ENCODE measurements at places on chromosomes 1 and 21.
A peak's percentile ranks its signal among the peaks of the same experiment; 100 is the strongest.

GRCh38 chr1:205286335-205286950 is 35.1 kb downstream of the NUAK2 start:
- DNase-seq = no peak

DNA sequence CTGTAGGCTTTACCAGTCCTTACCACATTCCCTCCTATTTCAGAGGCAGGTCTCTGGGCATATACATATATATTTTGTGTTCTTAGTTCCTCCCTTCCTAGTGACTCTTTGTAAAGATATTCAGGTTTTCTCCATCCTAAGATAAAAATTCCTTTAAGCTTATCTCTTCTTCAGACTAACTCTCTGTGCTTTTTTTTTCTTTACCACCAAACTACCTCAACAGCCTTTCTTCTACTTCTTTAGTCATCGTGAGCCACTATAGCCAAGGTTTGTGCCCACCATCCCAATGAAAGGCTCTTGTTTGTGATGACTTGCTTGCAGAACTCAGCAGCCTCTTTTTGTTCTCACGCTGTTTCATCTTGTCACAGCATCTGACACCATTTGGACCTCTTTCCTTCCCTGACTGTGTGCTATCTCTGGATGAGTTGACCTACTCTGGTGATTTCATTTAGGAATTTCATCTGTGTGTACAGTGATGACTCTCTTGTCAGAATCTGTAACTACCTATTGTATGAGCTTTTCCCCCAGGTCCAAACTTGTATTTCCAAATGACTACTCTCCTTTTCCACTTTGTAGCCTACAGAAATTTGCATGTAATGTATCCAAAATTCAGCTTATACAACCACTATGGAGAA is 59.0 kb upstream of the MACF1 start:
- DNase-seq = no peak

DNA sequence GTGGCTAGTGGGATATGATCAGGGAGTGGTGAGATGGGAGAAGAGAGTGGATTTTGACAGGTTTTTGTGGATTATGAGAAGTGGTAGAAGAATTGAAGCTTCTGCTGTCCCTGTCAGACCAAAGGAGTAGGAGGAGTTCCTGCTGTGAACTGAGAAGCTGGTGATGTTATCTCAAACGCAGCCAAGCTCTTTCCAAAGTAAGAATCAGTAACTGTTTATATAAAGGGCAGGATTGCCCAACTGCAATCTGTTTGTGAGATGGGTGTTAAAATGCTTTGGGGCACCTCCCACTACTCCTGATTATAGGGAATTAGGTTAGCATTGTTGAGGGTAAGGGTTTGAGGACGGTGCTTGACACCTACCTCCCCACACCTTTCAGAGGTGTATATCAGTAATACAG is 60.5 kb upstream of the USP25 start:
- DNase-seq = no peak

- no peak for DNase-seq
Observed at GRCh38 chr1:198751741-198752140, 112.9 kb downstream of the PTPRC start.

DNA sequence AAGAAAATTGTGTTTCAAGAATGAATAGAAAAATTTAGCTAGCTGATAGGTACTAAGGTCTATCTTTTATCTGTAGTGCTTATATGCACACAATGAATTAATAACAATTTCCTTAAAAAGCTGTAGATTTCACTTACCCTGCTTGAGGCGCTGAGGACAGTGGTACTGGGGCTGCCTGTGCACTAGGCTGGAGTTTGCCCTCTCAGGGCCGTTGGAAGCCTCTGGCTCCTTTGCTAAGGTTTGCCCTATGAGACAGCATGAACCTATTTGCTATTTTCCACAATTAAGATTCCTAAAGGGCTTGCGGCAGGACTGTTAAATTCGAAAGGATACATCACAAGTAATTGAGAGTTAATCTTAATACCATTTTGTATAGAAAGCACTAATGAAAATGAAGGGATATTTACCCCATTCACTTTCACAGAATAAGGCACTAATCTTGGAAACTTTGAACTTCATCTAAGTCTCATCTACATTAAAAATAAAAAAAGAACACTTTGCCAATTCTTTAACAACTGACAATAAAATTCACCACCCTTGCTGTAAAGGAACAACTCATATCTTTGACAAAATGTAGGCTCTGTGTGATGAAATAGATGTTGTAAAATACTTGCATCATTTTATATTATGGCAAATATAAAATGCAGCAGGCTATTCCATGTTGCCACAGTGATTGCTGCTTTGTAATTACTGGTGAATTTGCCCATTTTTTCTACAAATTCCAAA is 293.0 kb downstream of the NTNG1 start:
- DNase-seq = no peak

- DNase-seq = no peak
Observed at GRCh38 chr1:153081736-153082135, 10.3 kb upstream of the SPRR2B start.

- DNase-seq = no peak
Observed at GRCh38 chr1:5548266-5548665, 444.0 kb downstream of the NPHP4 start.

DNA sequence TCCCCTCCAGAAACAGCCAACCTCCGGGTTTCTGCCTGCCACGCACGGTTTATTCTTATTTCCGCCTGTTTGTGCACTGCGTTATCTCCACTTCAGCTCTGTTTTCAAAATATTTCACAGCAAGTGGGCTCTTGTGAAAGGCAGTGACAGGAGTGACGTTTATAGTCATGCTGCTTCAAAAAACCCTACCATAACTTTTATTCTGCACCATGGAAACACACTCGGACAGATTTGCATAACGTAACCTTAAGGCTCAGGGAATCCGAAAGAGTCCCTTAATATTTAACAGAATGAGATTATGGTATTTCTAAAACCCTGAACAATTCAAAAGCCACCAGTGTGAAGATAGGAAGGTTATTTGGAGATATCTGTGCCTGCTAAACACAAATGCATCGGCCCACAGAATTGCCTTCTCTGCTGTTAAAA is 782 bp upstream of the SDE2 start:
- DNase-seq = no peak

- DNase-seq = peak; percentile 48
Observed at GRCh38 chr1:12208764-12209494, 20.9 kb upstream of the VPS13D start.

GRCh38 chr21:41360072-41360821 is 1.6 kb upstream of the MX2 start:
- peak; percentile 10 for DNase-seq

- DNase-seq = no peak
Observed at GRCh38 chr1:45337630-45338325, 2.2 kb upstream of the TOE1 start.

GRCh38 chr1:159962176-159962575 is 8.1 kb upstream of the SLAMF9 start:
- no peak for DNase-seq

- DNase-seq = no peak
Observed at GRCh38 chr1:47681735-47682134, 243.9 kb downstream of the FOXD2 start.

DNA sequence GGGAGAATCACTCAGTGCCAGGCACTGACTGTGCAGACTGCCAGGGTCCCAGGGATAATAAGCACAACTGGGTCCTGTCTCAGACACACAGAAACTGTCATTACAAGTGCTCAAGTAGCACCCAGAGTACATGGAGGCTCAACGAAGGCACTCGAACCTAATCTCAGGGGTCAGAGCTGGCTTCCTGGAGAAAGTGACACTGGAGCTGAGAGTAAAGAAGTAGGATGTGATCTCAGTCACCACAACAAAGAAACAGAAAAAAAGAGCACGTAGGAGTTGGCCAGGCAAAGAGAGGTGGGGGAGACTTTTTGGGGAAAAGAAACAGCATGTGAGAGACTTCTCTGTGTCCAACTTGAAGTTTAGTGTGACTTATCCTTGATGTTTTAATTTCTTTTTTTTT is 1.3 kb downstream of the CATSPER4 start:
- DNase-seq = no peak

DNA sequence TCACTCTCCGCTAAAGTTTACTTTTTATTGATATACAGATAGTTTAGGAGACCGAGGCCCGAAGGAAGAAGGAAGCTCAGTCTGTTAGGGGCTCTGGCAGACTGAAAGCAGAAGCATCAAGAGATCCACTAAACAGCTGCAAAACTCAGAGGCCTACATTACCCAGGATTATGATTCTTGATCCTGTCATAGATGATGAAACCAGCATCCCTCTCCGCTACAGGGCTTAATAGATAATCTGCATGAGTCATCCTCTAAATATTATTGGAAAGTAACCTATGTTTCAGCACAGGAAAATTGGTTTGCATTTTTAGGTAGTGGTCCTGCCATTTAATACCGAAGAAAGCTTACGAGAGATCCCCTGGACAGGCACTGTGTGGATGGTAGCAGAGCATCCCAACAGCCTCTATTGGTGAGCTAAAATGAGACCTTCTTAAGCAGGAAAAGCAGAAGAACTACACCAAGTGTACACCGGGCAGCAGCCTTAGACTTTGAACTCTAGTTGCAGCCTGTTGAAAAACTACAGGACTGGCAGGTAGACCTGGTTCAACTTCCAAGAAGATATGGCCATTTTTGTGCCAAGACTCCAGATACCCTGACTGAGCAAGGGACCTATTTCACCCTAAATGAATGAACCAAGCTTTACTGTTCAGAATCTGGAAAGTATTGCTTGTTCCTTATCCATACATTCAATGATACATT is 6.8 kb downstream of the CASQ2 start:
- DNase-seq = no peak

- DNase-seq = no peak
Observed at GRCh38 chr1:147236959-147237791, 5.3 kb upstream of the CHD1L start.

DNA sequence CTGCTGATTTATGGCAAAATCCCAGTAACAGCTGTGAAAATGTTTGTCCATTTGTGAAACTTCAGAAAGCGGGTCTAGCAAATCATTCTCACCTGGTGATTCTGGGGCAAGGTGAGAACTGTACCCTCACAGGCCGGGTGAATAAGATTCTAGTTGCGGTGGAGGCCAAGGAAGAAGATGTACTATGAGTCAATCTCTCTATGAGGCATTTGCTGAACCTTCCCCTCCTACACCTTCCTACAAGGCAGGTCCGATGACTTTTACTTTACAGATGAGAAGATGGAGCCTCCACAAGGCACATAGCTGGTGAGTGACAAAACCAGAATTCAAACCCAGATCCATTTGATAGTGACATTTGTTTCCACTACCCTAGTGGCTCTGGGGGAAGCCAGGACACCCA is 72.7 kb downstream of the BACH1 start:
- no peak for DNase-seq

- no peak for DNase-seq
Observed at GRCh38 chr1:218079347-218079746, 205.7 kb upstream of the RRP15 start.

DNA sequence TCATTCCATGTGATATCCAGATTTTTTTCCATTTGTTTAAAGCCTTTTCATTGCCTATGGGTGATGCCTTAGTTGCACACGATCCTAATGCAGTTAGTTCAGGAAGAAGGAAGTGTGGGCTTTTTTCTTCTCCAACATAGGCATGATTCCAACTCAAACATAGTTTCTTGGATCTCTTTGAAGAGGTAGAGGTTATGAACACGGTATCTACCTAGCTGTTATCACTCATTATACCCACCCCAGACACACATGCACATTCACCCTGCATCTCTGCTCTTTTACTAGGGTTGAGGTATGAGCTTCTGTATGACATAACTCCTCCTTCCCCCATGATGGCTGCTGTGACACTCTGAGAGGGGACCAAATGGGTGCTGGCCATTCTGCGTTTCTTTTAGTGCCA is 122.1 kb upstream of the ZNF648 start:
- no peak for DNase-seq

DNA sequence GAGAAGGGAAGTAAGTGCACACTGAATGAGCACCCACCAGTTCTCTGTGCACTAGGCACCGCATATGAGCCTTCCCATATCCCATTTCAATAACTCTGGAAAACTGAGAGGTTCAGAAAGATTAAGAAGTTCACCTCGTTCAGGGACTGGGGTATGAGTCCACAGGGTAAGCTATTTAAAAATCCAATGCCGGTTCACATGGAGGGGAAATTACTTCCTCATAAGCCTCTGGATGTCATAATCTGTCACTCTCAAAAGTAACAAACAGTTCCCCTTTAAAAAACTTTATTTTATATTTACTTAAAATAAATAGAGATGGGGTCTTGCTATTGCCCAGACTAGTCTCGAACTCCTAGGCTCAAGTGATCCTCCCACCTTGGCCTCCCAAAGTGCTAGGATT is 1.9 kb downstream of the OR2B11 start:
- no peak for DNase-seq

- no peak for DNase-seq
Observed at GRCh38 chr1:87176514-87176913, 152.2 kb upstream of the LMO4 start.

DNA sequence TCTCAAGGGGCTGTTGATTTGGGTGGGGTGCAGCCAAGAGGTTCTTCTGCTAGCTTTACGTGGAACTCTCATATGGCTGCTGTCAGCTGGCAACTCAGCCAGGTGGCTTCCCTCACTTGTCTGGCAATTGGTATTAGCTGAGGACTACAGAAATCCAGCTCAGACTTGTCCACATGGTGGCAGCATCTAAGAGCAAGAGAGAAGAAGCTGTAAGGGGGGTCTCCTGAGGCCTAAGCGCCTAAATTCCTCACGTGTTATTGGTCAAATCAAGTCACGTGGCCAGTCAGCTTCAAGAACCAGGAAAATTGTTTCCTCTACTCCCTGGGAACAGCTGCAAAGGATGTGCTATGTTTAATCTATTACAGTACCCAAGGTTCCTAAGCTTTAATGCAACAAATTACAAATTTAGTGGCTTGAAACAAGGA is 4.2 kb upstream of the DYRK3 start:
- peak; percentile 90 for DNase-seq

DNA sequence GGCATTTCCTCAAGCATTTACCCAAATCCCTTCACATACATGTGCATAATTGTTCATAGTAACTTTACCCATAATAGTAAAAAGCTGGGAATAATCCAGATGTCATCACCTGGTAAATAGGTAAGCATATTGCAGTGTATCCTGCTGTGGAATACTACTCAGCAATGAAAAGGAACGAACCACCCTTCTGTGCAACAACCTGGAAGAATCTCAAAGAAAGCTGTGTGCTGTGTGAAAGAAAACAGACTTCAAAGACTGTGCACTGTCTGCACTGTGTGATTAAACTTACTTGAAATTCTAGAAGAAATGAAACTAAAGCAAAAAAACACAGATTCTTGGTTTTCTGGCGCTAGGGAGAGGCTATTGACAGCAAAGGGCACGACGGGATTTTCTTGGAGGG is 13.5 kb downstream of the TFF2 start:
- no peak for DNase-seq

DNA sequence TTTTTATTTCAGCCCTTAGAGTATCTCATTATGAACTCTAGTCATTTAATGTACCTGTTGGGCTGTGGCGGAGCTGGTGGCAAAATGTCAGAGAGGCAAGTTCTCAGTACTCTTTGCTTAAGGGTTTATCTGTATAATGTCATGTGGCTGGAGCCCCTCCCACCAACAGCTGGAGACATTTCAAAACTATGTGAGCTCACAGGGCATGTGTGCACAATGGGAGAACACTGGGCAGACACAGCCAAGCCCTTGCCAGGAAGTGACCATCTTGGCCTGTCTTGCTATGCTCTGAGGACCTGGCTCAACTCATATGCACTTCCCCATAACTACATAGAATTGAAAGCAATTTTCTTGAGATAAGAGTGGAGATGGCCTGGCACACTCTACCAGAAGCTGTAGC is 296.4 kb downstream of the PTPRU start:
- DNase-seq = no peak

- DNase-seq = no peak
Observed at GRCh38 chr1:52238887-52239707, 97.2 kb downstream of the ZFYVE9 start.

- peak; percentile 49 for DNase-seq
Observed at GRCh38 chr1:77539519-77540142, 142.8 kb downstream of the ZZZ3 start.

Measured in AG04450 (cell line).